ENCODE measurements at places on chromosomes 3 and 15.

DNA sequence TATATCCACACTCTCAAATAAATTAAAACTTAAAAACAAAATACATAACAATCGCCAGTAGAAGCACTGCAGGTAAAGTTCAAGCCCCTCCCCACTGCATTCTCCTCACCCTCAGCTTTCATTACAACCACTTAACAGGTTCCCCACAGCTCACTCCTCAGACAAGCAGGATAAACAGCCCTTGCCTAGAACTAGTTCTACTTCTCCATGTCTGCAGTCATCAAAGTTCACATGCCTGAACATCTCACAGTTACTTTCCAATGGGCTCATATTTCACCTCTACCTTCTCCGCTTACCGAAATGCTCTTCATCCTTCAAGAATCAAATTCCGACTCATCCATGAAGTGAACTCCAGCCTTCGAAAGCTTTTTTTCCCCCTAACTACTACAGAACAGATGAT lies 4.1 kb downstream of the YEATS2 start:
- no peak for DNase-seq

DNA sequence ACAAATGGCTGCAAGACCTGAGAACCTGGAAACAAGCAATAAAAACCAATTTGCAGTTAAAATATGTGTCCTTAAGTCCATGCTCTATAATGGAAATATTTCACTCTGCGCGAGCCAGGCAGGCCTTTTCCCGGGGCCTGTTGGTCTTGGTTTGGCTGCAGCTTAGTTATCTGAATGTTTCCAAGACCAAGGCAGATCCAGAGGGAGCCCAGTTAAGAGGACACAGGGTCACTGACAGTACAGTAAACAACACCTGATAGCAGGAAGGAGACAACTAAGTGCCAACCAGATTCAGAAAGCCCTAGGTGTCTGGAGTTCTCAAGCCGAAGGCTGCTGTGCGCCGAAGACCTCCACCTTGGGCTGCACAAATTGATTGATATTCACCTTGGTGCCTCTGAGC lies 32.8 kb downstream of the THSD4 start:
- no peak for DNase-seq

DNA sequence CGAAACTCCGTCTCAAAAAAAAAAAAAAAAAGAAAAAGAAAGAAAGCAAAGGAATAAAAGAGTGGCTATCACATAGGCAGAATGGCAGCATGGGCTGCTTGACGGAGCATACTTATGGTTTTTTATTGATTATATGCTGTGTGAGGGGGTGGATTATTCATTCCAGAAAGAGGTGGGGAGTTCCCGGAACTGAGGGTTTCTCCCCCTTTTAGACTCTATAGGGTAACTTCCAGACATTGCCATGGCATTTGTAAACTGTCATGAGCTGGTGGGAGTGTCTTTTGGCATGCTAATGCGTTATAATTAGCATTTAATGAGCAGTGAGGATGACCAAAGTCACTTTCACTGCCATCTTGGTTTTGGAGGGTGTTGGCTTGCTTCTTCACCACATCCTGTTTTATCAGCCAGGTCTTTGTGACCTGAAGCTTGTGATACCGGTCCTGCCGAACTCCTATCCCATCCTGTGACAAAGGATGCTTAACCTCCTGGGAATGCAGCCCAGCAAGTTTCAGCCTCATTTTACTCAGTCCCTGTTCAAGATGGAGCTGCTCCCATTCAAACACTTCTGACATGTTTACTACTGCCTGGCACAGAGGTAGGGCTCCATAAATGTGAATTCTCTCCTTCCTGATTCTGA lies 15.8 kb upstream of the ABHD17C start:
- no peak for DNase-seq

- DNase-seq: no peak
Measured at GRCh38 chr15:25717457-25718168, 145.5 kb downstream of the ATP10A start.

- peak; percentile 46 for DNase-seq
Measured at GRCh38 chr3:49723296-49723627, 489 bp downstream of the GMPPB start.

DNA sequence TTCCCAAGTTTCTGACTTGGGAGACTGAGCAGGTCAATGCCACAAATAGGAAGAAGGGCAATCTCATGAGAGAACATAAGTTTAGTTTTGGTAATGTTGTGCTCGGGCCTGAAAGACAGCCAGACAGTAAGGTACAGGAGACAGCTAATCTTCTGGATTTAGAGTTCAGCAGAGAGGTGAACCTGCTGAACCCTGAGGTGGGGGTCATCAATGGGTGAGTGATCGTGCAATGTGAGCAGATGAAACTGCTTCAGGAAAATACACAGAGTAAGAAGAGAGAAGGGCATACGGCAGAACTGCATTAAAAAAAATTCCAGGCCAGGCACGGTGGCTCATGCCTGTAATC lies 23.3 kb downstream of the RUBCN start:
- DNase-seq: no peak

- DNase-seq: no peak
Measured at GRCh38 chr3:37770336-37770735, 91.3 kb upstream of the CTDSPL start.

- no peak for DNase-seq
Measured at GRCh38 chr3:177932750-177933660, 603.2 kb upstream of the KCNMB2 start.

DNA sequence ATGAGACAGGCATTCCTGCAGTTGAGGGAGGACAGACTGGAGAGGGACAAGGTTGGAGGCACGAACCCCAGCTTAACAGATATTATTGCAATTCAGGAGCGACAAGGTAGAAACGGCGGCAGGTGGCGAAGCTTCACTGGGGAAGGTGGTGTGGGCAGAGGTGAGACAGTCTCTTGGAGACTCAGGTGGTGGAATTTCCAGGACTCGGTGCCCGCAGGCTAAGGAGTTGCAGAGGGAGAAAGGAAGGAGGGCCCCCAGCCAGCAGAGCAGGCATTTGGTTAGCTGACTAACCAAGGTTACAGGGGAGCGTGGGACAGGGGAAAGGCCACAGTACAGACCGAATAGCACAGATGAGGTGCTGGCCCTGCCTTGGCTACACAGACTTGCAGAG lies 3.0 kb downstream of the FAM174B start:
- no peak for DNase-seq

DNA sequence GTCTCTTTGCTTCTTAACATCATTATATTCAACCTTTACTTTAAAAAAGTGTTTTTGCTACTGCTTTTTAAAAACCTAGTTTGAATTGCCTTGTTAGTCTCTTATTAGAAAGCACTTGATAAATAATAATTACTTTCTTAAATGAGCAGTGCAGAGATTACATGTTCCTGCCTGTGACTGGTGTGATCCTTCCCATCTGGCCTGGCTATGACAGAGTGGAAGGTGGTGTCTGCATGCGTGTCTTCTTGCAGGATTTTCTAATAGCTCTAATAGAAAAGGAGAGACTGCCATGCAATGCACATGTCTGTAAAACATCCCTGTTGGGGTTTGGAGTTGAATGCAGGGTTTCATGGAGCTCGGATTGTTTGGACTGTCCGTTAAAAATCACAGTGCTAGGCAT lies 425.8 kb upstream of the TPM1 start:
- DNase-seq: no peak

All from CD4-positive, alpha-beta T cell treated with Interleukin-6 at 100 ng/mL for 8 hours (primary cell).